GM03348 (cell line): ENCODE measurements at places on chromosomes 3 and 15.

- no peak for DNase-seq
These were observed 827.5 kb upstream of the DPPA4 start for GRCh38 chr3:110164632-110165369.

GRCh38 chr3:189355481-189356201 lies 183.9 kb downstream of the TPRG1 start:
- DNase-seq = peak; percentile 63

GRCh38 chr3:115226844-115227445 lies 79.9 kb upstream of the ZBTB20 start:
- DNase-seq = peak; percentile 11

GRCh38 chr3:72810659-72811434 lies 37.4 kb downstream of the SHQ1 start:
- no peak for DNase-seq

DNA sequence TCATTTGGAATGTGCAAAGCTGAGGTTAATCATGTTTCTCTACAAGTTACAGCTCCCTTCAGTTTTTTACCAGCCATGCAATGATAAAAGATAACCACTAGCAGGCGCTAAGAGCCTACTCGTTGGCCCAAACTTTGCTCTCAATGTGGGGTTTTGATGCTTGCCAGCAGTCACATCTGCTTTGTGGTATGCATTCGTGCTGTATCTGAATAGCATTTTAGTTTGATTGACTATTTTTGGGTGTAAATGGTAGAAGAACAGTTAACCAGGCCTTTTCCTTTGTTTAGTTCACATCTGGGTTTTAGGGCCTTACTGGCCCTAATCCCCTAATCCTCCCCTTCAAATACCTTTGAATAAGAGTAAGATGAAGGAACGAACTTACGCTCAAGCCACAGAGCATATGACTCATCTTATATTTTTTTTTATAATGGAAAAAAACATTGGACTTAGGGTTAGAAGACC lies 4.4 kb upstream of the CLDN11 start:
- DNase-seq = peak; percentile 82

- peak; percentile 21 for DNase-seq
These were observed 43.0 kb downstream of the RAD54L2 start for GRCh38 chr3:51581524-51581923.

- no peak for DNase-seq
These were observed 234.0 kb downstream of the ADAMTSL3 start for GRCh38 chr15:83887961-83888360.

- DNase-seq = no peak
These were observed 1398.0 kb upstream of the ALCAM start for GRCh38 chr3:103968751-103969150.
